Fibroblast of skin of abdomen (primary cell): ENCODE measurements at places on chromosomes 11 and 22.
A peak's percentile ranks its signal among the peaks of the same experiment; 100 is the strongest.

- DNase-seq, result no peak
Observed at GRCh38 chr11:45384711-45385241, 98.6 kb upstream of the SYT13 start.

DNA sequence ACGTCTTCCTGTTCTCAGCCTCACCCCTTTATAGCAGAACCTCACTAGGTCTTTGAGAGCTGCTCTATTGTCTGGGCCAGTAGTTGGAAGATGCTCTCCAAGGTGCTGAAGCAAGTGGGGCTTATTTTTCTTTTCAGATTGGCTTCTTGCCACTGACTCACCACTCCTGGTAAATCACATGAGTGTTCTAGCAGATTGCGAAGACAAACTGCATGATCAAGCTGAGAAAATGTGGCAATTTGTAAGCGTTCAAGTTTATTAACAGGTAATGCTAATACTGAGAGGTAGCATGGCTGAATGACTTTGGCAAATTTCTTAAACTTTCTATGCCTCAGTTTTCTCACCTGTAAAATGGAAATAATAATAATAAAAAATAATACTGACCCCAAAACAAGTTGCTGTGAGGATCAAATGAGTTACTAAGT, 59.2 kb downstream of the CACNG2 start:
- peak; percentile 89 for DNase-seq

- peak; percentile 17 for DNase-seq
Observed at GRCh38 chr11:121421149-121421901, 30.8 kb upstream of the SORL1 start.

DNA sequence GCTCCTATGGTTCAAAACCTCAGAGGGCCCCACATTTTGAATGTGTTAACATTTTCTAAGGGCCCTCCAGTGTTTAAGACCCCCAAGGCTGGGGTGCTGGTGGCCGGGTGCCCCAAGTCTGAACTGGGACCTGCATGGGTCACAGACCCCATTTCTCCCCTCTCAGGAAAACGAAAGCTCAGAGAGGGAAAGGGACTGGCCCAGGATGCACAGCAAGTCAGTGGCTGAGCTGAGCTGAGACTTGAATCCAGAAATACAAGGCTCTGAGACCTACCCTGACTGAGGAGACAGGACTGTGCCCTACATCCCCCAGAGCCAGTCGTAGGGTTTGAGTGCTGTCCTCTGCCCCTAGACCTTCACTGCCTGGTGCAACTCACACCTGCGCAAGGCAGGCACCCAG, 4.2 kb downstream of the ACTN3 start:
- no peak for DNase-seq

DNA sequence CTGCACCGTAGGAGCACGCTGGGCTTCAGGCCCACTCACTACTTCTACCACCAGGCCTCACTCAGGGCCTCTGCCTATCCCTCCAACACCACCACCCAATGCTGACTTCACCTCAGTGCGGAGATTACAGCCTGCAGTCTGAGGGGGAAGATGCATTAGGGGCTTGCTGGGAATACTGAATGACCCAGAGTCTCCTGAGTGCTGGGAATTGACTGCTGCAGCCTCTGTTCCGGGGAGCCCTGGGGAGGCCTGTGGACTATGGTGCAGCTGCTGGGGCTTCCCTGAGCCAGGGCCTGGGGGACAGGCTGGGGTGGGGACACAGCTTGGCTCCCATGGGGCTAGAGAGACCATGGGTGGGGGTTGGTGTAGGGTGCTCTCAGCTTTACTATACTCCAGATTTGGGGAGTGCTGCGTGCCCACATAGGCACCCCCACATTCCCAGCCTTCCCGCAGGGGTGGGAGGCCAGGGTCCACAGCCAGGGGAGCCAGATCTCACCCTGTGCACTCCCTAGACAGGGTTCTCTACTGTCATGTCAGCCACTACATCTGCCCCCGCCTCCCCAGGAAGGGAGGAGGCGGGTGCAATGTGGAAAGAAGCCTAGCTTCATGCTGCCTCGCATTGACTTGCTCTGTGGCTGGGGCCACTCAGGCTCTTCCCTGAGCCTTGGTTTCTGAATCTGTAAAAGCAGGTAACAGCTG, 44.4 kb downstream of the GDPD5 start:
- no peak for DNase-seq

DNA sequence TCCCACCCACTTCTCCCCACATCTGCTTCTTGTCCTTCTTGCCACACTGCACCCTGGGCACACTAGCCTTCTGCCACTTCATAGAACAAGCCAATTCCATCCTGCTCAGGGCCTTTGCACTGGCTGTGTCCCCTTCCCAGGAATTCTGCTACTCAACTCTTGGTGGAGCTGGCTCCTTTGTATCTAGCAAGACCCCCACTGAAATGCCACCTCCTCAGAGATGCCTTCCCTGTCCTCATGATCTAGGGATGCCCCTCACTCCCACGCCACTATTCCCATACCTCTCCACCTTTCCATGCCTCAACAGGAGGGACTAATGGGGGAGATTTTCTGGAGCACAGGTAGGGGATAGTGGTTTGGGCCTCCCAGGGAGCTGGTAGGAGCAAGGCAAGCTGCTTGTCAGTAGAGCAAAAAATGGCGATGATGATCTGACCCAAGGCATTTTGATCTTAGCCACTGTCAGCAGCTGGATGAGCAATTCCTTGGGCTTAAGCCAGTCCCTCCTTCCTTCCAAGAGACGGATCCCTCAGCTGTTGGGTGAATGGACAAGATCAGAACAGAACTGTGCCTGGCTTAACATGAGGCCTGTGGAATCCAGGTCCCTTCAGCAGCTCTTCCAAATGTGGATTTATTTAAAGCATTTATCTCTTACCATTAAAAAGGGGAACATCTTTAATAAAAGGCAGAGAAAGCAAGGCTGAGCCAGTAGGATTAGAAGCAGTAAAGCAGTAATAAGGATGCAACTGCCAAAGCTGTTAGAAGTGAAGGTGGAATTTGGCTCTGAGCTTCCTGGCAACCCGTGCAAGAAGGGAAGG, 4.0 kb upstream of the PRDM11 start:
- peak; percentile 28 for DNase-seq

DNA sequence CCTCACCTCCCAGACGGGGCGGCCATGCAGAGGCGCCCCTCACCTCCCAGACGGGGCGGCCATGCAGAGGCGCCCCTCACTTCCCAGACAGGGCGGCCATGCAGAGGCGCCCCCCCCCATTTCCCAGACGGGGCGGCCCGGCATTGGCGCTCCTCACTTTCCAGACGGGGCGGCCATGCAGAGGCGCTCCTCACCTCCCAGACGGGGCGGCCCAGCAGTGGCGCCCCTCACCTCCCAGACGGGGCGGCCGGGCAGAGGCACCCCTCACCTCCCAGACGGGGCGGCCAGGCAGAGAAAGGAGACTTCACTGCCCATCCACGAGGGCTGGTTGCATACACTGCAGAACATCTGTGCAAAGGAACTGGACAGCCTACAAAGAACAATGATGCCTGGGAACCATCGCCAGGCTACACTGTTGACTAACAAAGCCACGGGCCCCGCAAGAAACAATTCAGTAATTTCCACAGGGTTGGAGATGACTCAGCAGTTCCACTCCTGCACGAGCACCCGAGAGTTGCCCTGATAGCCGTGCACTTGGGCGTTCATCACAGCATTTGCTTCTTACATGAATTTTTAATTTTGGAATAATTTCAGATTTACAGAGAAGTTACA, 58.7 kb downstream of the CTTN start:
- no peak for DNase-seq

DNA sequence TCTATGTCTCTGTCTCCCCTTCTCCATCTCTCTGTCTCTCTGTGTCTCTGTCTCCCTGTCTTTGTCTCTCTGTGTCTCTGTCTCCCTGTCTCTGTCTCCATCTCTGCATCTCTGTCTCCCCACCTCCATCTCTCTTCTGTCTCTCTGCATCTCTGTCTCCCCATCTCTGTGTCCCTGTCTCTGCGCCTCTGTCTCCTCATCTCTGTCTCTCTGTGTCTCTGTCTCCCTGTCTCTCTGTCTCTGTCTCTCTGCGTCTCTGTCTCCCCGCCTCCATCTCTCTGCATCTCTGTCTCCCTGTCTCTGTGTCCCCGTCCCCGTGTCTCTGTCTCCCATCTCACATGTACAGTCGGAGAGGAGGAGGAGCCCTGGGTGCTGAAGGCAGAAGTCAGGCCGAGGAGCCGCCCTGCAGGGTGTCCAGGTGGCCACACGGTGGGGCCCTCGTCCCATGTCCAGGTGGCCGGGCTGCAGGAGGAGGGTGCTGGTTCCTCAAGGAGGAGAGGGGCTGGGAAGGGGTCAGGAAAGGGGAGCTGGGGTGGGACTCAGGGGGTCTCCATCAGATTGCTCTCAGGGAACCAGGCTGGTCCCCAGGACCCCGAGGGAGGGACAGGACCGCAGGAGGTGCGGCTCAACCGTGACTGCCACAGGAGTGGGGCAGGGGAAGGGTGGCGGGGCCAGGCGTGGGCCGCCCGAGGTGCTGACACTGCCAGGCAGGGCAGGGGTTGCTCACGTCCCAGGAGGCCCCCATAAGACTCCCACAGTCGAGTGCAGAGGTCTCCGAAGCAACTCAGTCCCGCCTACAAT, 25.6 kb upstream of the TH start:
- peak; percentile 44 for DNase-seq

- peak; percentile 24 for DNase-seq
Observed at GRCh38 chr11:34915136-34916014, 804 bp downstream of the APIP start.

DNA sequence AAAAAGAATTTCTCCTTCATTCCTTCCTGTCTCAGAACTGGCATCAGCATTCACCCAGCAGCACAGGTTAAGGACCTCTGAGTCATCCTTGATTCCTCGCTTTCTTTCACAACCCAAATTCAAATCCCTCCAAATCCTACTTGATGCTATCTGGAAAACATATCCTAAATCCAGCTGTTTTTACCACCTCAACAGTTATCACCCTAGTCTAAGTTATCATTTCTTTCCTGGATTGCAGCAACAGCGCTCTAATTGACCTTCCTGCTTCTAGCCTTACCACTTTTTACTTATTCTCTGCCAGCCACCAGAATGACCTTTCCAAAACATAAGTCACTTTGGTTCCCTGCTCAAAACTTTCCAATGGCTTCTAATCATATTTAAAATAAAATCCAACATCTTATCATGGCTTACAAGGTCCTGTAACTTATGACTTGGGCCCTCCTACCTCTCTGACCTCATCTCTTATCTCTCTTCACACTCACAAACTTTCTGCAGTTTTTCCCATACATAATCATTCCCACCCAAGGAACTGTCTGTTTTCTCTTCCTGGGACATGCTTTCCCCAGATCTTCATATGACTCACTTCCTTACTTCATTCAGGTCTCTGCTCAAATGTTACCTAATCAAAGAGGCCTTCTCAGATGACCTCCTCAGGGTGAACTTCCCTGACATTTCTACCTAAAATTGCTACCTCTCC, 119.4 kb downstream of the TTC28 start:
- peak; percentile 66 for DNase-seq

- DNase-seq, result peak; percentile 91
Observed at GRCh38 chr11:10298342-10298741, 4.3 kb upstream of the SBF2 start.

- no peak for DNase-seq
Observed at GRCh38 chr11:124753205-124753604, 1.1 kb upstream of the VSIG2 start.
